Neural crest cell (in vitro differentiated cells): ENCODE measurements at places on chromosomes 2 and 18. TPM values are rescaled to one million over a fixed set of nuclear protein-coding genes. Genes with fewer than 3 reads are reported as not detected.

DNA sequence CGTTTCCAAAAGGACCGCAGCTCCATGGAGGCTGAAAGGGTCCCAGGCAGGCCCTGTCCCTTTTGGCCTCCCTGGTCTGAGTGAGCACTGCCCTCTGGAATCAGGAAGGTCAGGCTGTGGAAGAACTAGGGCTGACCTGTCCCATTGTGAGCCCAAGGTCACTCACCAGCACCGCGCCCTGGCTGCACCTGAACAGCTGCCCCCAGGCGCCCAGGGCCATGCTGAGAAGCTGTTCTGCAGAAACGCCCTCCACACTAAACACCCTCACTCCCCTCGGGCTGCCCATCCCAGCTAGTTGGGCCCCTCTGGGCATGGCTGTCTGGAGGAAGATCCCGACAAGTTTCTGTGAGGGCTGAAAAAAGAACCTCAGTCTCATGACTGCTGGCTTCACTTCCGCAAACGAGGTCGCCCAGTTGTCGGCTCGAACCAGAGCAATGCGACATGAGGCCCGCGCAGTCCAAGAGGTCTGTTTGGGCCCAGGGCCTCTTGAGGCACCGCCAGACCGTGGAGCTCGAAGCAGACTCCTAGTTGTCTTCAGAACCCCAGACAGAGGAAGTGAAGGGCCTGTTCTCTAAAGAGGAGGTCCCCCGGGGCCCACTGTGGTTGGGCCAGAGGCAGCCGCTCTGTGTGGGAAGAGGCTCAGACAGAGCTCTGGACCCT lies 64.4 kb downstream of the INPP5D start:
- no peaks in the 10 kb centered on the region for H3K36me3 ChIP-seq
- DNase-seq: no peak
- H3K27ac ChIP-seq: no peak overlapping the region
- H3K4me1 ChIP-seq: no peaks in the 10 kb centered on the region
- H3K4me3 ChIP-seq: no peak overlapping the region

- H3K27me3 ChIP-seq: peaks cover 4% of the 10 kb centered on the region
- H3K4me1 ChIP-seq: no peaks in the 10 kb centered on the region
- H3K4me3 ChIP-seq: no peak overlapping the region
- H3K27ac ChIP-seq: no peak overlapping the region
These were observed 40.0 kb upstream of the PUM2 start for GRCh38 chr2:20390524-20391123.

GAREM1 gene
- total RNA-seq: 11.0 and 12.3 TPM in 2 replicates

HOXD3 gene
- 1.5 and 1.9 TPM in 2 replicates for total RNA-seq

DNA sequence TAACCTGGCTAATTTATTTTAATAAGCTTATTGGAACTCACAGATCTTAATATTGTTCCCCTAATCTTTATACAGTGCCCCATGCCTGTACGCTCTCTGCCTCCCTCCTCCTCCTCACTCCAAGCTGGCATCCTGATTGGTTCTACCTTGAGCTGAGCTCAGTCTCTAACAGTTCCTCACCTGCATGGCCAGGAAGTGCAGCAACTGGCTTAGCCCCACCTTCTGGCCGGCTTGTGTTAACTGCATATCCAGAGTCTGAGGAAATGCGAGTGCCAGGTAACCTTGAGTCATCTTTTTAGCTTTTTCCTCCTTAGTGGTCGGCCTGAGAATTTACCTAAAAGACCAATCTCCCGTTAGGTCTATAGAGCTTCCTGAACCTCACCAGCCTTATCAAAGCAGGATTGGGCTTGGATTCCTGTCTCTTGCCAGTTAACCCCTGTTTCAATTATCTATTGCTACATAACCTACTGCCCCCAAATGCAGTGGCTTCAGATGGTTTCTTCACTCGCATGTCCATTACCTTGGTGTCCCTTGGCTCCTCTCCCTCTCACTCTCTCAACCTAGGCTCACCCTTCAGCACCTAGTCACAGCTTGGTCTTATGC lies 89.5 kb upstream of the STK39 start:
- H3K4me3 ChIP-seq: no peak overlapping the region
- H3K4me1 ChIP-seq: peaks cover 17% of the 10 kb centered on the region
- no peaks in the 10 kb centered on the region for H3K27me3 ChIP-seq

CFC1B gene
- total RNA-seq: not detected in 2 replicates

- no peak overlapping the region for H3K4me3 ChIP-seq
- no peak for DNase-seq
- H3K27me3 ChIP-seq: no peaks in the 10 kb centered on the region
- peaks cover 7% of the 10 kb centered on the region for H3K4me1 ChIP-seq
- H3K27ac ChIP-seq: no peak overlapping the region
- H3K36me3 ChIP-seq: no peaks in the 10 kb centered on the region
These were observed 346.7 kb upstream of the LRATD1 start for GRCh38 chr2:14285812-14286211.

ZBTB7C gene
- total RNA-seq: 0.45 and 0.61 TPM in 2 replicates

DNA sequence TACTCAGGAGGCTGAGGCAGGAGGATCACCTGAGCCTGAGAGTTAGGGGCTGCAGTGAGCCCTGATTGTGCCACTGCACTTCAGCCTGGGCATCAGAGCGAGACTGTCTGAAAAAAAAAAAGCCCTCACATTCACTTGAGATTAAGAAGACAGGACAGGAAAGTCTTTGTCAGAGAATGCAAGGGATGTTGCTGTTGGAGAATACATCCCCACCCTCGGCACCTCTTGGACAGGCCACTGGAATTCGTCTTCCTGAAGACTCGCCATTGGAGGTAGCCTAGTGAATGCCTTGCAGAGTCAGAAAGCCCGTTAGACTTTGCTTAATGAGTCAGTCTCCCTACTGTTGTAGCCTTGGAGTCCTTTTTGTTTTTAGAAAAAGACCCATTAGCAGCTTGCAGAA lies 205.6 kb downstream of the FAM210A start:
- DNase-seq: no peak
- H3K27me3 ChIP-seq: no peaks in the 10 kb centered on the region
- peaks cover 4% of the 10 kb centered on the region for H3K36me3 ChIP-seq

DNA sequence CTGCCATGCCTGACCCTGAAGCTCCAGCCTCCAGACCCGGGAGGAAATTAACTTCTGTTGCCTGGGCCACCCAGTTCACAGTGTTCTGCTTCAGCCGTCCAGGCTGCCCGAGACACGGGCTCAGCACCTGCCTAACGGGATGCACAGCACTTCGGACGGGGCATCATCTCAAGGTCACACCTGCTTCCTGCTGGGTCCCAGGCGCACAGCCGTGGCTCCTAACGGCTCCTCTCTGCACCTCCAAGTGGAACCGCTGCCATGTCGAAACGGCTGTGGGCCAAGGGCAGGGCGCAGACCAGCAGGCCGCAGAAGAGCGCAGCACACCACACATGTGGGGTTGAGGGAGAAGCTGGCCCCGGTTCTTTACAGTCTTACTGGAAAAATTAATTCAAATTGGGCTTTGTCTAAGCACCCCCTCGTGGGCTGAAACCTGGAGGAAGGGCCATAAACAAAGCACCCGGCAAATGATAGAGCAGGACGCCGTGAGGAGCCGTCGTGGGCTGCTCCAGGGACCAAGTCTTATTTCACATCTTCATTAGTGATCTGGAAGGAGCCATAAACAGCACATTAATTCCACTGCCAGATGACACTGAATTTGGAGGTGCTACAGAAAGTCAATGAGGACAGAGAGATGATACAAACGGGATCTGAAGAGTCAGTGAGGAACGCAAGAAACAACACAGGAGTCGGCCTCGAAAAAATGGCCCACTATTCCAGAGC lies 59.6 kb downstream of the EIPR1 start:
- H3K36me3 ChIP-seq: peaks cover 3% of the 10 kb centered on the region
- H3K4me3 ChIP-seq: no peak overlapping the region
- no peaks in the 10 kb centered on the region for H3K27me3 ChIP-seq
- H3K4me1 ChIP-seq: no peaks in the 10 kb centered on the region
- DNase-seq: no peak
- H3K27ac ChIP-seq: no peak overlapping the region

- H3K27me3 ChIP-seq: no peaks in the 10 kb centered on the region
- DNase-seq: no peak
- no peaks in the 10 kb centered on the region for H3K36me3 ChIP-seq
- no peaks in the 10 kb centered on the region for H3K4me1 ChIP-seq
- H3K27ac ChIP-seq: no peak overlapping the region
These were observed 84.3 kb downstream of the NEB start for GRCh38 chr2:151649966-151650365.

DNA sequence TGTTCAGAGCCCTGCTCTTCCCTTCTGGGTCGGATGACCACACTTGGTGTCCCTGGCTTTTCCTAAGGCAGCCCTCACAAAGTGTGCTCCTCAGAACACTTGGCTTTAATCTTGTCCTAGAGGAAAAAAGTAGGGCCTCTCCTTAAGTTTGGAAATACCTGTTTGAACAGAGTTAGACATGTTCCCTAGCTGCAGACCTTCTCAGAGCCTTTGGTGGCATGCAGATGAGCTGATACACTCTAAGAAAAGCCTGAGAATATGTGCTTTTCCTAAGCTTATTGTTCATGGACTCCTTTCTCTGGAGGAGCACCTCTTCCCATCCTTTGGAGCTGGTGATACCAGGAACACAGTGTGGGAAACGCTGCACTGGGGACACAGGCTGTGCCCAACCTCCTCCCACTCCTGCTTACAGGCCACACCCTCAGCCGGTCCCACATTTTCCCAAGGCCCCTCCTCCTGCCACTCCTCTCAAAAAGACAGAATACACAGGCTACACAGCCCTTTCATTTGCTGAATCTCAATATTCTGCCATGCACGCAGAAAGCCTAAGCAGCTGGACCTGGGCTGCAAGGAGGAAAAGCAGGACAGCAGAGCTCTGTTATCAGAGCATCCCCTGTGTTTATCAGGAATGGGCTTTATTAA lies 443.6 kb downstream of the NBAS start:
- no peak overlapping the region for H3K27ac ChIP-seq
- H3K4me3 ChIP-seq: no peak overlapping the region
- peaks cover 13% of the 10 kb centered on the region for H3K36me3 ChIP-seq
- no peak for DNase-seq
- no peaks in the 10 kb centered on the region for H3K27me3 ChIP-seq

CD8B2 gene
- total RNA-seq: not detected in 2 replicates

GRCh38 chr18:57576316-57576715 lies 10.2 kb downstream of the FECH start:
- H3K4me1 ChIP-seq: peaks cover 6% of the 10 kb centered on the region
- no peaks in the 10 kb centered on the region for H3K27me3 ChIP-seq
- DNase-seq: no peak
- H3K27ac ChIP-seq: no peak overlapping the region
- peaks cover 7% of the 10 kb centered on the region for H3K36me3 ChIP-seq

GRCh38 chr18:12476955-12477354 lies 69.2 kb downstream of the PRELID3A start:
- peaks cover 5% of the 10 kb centered on the region for H3K4me1 ChIP-seq
- H3K27me3 ChIP-seq: no peaks in the 10 kb centered on the region
- no peak overlapping the region for H3K27ac ChIP-seq
- no peak for DNase-seq
- peaks cover 14% of the 10 kb centered on the region for H3K36me3 ChIP-seq

- H3K4me1 ChIP-seq: no peaks in the 10 kb centered on the region
- H3K4me3 ChIP-seq: no peak overlapping the region
- H3K27ac ChIP-seq: no peak overlapping the region
- no peaks in the 10 kb centered on the region for H3K27me3 ChIP-seq
- H3K36me3 ChIP-seq: no peaks in the 10 kb centered on the region
These were observed 24.0 kb downstream of the IL18RAP start for GRCh38 chr2:102446936-102447335.

DNA sequence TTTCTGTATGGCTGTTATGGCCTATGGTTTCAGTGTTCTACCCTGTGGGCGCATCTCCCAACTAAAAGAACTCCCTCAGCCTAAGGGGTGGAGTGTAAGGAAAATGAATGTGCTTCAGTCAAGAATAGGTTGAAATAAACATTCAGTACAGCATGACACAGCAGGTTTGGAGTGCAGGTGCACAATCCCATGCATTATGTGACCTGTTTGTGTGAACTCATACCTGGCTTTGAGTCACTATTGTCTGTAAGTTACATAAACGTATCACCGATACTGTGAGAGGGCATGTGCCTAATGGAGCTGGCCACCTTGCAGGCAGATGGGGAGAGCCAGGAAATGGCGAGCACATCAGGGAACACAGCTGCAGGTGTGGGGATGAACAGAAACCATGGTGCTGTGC lies 216.0 kb downstream of the DSEL start:
- H3K27ac ChIP-seq: no peak overlapping the region
- H3K36me3 ChIP-seq: no peaks in the 10 kb centered on the region
- no peak for DNase-seq
- no peaks in the 10 kb centered on the region for H3K4me1 ChIP-seq
- H3K27me3 ChIP-seq: no peaks in the 10 kb centered on the region

OR6B2 gene
- total RNA-seq: not detected in 2 replicates

- H3K36me3 ChIP-seq: peaks cover 2% of the 10 kb centered on the region
- no peak overlapping the region for H3K4me3 ChIP-seq
- no peaks in the 10 kb centered on the region for H3K4me1 ChIP-seq
- no peak overlapping the region for H3K27ac ChIP-seq
- DNase-seq: no peak
These were observed 14.0 kb downstream of the DLGAP1 start for GRCh38 chr18:4441098-4441497.

WDSUB1 gene
- total RNA-seq: 4.2 and 4.9 TPM in 2 replicates

- no peak overlapping the region for H3K27ac ChIP-seq
- H3K4me3 ChIP-seq: peak overlapping the region; percentile 85
- peaks cover 59% of the 10 kb centered on the region for H3K4me1 ChIP-seq
These were observed 2.9 kb upstream of the ID2 start for GRCh38 chr2:8678731-8679566.

- no peaks in the 10 kb centered on the region for H3K27me3 ChIP-seq
- H3K4me3 ChIP-seq: no peak overlapping the region
- H3K36me3 ChIP-seq: no peaks in the 10 kb centered on the region
These were observed 17.0 kb upstream of the ZNF397 start for GRCh38 chr18:35223797-35224196.

DNA sequence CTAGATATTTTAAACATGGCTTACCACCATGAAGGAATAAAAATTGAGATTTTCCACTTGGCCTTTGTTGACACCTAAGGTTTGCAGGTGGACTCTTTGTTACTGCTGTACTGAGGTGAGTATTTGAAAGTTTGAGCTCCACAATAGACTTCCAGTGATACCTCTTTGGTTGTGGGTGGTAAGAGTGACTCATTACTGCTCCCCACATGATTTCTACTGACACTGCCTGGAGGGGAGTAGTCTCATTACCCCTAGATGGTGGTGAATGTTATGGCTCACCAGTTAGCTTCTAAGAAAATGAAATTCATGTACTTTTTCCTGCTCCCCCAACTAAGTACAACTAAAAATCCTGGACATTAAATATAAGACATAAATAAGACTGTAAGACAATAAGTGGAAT lies 1183.1 kb upstream of the TMEFF2 start:
- H3K36me3 ChIP-seq: no peaks in the 10 kb centered on the region

- no peak for DNase-seq
- H3K27me3 ChIP-seq: no peaks in the 10 kb centered on the region
- peaks cover 16% of the 10 kb centered on the region for H3K4me1 ChIP-seq
- peak overlapping the region; percentile 35 for H3K27ac ChIP-seq
These were observed 83.0 kb upstream of the LTBP1 start for GRCh38 chr2:32863803-32864202.

- H3K27ac ChIP-seq: no peak overlapping the region
- DNase-seq: no peak
- no peaks in the 10 kb centered on the region for H3K4me1 ChIP-seq
- H3K4me3 ChIP-seq: no peak overlapping the region
- no peaks in the 10 kb centered on the region for H3K36me3 ChIP-seq
These were observed 14.4 kb upstream of the RPE start for GRCh38 chr2:209988010-209988409.

- peak overlapping the region; percentile 90 for H3K4me3 ChIP-seq
- peaks cover 64% of the 10 kb centered on the region for H3K4me1 ChIP-seq
- H3K27me3 ChIP-seq: no peaks in the 10 kb centered on the region
- no peaks in the 10 kb centered on the region for H3K36me3 ChIP-seq
- peak overlapping the region; percentile 73 for H3K27ac ChIP-seq
- DNase-seq: no peak
These were observed 2.0 kb downstream of the PHLPP1 start for GRCh38 chr18:62717169-62717924.

GRCh38 chr2:38546064-38546463 lies 56.7 kb downstream of the HNRNPLL start:
- peaks cover 26% of the 10 kb centered on the region for H3K4me1 ChIP-seq
- no peak overlapping the region for H3K4me3 ChIP-seq
- no peaks in the 10 kb centered on the region for H3K36me3 ChIP-seq
- no peaks in the 10 kb centered on the region for H3K27me3 ChIP-seq
